ENCODE measurements at places on chromosomes 2 and 18. TPM values are rescaled to one million over a fixed set of nuclear protein-coding genes. Genes with fewer than 3 reads are reported as not detected.

DNA sequence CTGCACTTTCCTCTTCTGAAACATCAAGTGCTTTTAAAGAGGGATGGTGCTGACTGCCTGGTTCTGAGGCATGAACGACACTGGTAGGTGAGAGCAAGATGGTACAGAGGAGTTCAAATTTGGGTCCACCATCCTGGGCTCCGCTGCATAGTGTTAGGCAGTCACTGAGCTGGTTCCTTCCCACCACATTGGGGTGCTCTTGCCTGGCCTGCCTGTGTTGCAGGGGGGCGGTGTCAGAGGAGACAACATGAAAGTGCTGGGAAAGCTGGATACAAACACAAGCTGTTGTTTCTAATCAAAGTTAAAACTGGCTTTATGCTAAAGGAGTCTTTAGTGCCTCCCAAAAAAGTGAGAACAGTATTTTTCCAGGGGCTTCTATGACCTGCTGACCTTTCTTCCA, 258.1 kb downstream of the GBX2 start:
- no peak for DNase-seq

DNA sequence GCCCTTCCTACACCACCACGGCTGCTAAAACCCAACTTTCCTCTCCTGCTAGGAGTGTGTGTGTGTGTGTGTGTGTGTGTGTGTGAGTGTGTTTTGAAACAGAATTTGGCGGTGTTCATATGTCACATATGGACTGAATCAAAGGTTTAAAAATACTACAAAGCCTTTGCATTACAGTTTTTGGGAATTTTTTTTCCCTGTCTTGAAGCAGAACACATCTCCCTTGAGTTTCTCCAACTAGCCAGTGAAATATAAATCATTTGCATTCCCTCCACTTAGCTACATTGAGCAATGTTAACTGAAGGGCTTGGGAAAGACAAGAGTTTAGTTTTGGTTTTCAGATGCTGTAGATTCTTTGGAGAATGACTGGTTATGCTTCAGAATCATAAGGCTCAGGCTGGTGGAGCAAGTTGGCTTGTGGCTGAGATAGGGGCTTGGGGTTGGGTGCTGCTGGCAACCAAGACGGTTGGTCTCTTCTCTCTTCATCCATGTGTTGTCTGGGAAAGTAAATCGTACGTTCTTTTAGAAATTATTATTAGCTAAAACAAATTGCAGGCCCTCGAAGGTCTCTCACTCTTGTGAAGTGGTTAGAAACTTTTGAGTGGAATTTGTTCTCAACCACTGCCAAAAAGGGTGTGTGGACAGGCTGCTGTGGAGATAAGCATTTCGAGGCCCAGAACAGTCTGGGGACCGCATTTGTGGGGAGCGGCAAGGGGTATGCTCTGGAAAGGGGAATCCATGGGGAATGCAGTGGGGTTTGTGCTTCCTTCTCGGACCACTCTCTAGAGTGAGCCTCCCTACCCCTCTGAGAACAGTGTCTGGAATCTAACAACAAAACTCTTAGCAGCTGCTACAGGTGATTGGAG, 1.4 kb downstream of the NRP2 start:
- DNase-seq, result no peak

DNA sequence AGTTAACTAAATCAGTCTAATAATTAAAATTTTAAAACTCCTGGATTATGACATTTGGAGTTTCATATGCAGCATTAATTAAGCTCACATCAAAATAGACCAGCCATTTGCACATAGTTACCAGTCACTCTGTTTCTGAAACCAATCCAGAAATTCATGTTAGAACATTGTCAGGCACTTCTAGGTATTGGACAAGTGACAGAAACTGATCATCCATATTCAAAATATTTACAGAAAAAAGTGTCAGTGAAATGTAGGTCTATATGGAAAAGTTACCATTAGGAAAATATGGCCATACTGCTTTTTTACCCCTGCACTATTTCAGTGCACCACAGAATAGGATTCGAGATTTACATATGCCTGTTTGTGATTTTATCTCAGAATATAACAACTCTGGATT, 33.4 kb downstream of the UPP2 start:
- no peak for DNase-seq

GRCh38 chr2:197800091-197800490, 4.3 kb upstream of the PLCL1 start:
- no peak for DNase-seq

DNA sequence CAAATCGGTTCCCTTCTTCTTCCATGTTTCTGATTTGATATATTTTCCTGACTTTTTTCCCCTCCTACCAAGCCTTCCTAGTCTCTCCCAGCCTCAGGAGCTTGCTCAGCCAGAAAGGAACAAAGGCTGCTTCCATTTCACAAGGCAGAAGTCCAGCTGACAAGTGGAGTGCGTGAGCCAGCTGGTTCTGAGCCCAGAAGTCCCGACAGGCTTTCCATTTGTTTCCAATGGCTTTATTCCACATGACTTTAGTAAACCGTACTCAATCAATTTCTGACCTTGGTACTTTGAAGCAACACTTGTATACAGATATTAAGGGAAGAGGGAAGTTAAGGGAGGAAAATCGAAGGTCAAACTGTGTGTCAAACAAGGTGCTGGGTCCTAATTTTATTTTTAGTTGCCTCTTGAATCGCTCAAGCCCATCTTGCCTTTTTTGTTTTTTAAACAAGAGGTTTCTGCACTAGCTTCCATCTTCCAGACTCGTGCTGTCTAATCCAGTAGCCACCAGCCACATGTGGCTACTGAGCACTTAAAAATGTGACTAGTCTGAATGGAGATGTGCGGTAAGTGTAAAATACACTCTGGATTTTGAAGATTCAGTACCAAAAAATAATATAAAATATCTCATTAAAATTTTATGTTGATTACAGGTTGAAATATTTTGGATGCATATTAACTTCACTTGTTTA, 36.2 kb downstream of the WIPF1 start:
- DNase-seq, result peak; percentile 61

GRCh38 chr2:174776675-174777074, 12.4 kb upstream of the CHRNA1 start:
- DNase-seq, result no peak

GRCh38 chr18:12958478-12958877, 10.7 kb downstream of the SEH1L start:
- no peak for DNase-seq

DNA sequence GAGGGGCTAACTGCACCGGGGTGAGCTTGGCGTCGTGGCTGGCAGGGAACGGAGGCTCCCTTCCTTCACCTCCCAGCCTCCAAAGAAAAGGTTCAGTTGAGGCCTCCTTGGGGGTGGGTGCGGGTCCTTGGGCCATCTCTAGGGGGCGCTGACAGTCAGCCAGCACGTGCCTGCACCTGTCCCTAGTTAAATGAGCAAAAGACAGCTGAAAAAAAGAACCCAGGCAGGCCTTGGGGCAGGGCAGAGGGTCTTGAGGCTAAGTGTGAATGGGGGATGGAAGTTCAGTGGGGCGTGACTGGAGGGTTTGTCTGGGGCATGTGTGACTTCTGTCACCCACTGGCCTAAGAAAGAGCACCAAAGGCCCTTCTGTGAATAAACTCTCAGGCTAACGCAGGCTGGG, 56.4 kb downstream of the ZFP36L2 start:
- DNase-seq, result no peak

DNA sequence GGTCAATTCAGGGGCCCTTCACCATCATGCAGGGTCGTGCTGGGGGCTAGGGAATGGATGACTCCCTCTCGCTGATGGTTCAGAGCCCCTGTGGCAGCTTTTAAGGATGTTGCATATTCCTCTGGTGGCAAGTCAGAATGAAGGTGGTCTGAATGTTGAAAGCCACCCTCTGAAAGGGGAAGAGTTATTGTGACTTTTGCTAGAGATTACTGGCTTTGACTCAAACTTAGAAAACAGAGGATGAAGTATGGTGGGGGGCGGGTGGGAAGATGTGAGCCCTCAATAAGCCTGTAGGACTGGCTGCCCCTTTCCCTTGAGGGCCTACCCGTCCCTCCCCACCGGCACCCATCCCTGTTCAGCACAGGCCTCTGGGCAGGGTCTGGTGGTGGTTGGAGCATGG, 23.2 kb downstream of the MC2R start:
- DNase-seq, result no peak

DNA sequence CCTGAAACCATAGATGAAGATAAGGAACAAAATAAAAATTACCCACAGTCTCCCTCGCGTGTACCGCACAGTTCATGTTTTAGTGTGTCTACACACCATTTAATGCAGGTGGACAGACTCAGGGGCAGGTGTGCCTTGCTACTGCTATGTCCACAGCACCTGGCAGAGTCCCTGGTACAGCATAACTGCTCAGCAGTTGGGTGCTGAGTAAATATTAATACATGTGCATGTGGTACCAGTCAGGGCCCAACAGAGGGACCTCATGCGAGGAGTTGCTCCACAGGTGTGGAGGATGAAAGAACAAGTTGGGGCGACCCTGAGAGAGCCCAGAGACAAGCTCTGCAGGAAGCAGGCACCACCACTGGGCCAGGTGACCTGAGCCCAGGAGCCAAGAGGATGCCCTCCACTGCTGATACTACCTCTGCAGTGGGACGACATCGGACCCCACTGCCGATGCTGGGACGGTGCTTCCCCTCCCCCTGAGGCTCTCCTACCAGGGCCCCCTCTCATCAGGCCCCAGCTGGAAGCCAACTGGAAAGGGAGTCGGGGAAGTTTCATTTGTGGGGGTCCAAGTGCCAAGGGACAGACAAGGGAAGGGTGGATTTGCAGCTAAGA, 100.8 kb downstream of the NEDD4L start:
- DNase-seq, result no peak

DNA sequence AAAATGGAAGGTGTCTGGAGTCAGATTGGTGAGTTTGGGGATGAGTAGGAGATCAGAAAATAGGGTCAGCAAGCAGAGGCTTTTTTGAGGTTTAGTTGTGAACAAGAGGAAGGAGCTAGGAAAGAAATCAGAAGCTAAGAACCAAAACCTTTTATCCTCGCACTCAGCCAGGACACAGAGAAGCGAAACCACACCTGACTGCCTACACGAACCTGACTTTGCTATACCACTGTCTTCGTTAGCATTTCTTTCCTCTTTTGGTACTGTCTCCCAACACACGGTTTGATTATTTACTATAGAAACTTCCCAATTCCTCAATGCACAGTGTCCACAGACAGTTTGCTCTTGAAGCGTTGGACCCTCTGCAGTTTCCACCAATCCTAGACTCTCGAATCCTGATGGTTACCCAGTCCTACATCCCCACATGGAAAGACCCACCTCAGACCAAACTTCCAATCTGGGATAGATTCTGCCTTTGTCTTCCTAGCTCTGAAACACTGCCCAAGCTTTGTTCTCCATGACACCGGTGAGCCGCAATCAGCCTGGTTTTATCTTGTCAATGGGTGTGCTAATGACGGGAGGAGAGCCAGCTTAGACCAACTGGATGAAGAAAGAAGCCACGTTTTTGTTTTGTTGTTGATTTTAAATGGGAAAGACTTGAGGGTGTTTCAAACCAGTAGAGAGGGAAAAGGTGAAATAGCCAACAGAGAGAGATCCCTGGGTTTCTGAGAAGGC, 137.4 kb downstream of the CABLES1 start:
- no peak for DNase-seq

GRCh38 chr2:118584062-118584749, 263.2 kb downstream of the EN1 start:
- no peak for DNase-seq

GRCh38 chr2:62363166-62363565, 142.8 kb downstream of the TMEM17 start:
- DNase-seq, result no peak

DNA sequence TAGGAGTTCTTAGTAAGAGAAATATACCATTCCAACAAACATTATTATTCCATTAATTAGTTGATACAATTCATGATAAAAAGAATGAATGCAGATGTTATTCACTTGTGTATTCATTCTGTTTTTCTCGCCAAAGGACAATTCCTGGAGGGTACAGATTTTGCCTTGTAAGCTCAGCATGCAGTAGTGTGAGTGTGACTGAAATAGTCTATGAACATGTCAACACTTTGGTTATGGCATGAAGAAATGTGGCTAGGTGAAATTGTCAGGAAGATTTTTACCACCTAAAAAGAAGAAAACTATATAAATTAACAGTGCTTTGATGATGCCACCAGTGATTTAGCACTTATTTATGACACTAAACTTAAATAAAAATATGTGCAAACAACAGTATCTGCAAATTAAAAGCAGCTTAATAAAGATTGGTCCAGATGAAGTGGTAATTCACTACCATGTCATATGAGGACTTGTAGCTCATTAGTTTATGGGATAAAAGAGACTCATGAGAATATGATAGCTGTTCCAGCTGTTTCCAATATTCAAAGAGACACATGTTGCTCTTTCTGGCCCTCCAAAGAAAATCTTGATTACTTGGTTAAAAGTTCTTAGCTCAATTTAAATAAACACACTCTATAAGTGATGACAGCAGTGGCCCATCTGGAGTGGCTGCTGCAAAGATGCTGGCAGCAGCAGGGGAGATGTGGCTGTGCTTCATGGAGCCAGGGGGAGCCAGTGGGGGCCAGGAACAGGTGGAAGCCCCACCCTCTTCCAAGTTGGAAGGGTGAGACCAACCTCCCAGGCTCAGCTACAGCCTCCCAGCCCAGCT, 165.0 kb downstream of the CDH19 start:
- DNase-seq, result no peak

GRCh38 chr2:39688181-39688580, 22.5 kb downstream of the TMEM178A start:
- DNase-seq, result no peak

DNA sequence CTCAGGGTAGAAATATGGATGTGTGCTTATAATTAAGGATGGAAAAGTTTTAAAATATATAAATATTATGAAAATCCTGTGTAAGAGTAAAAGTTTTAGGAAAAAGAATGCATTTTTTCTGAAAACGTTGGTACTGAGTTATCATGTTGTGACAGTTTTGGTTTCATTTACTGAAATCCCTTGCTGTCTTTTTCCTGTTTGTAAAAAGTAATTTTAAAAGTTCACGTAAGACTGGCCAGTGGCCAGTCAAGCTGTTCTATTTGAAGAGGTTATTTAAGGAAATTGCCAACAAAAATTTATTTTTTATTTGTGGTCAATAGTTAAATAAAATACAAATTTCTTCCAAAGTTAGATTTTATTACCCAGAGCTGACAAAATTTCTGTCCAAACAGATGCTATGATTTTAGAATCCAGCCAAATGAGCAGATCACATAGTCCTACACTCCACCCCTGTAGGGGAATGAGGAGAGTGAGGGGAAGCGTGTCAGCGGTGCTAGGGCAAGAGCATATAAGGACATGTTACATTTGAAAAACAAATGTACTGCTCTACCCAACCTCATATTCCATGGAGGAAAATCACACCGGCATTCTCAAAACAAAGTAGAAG, 297.8 kb upstream of the TFPI start:
- DNase-seq, result no peak

GRCh38 chr2:75960472-75961009, 249.8 kb upstream of the GCFC2 start:
- DNase-seq, result no peak

The PJVK gene
- 2.8 TPM for polyA plus RNA-seq

The VIT gene
- 47.4 TPM for polyA plus RNA-seq

The ZSWIM2 gene
- not detected for polyA plus RNA-seq

The FAM228A gene
- polyA plus RNA-seq, result 0.70 TPM

The GAREM1 gene
- 3.8 TPM for polyA plus RNA-seq

The ATF2 gene
- polyA plus RNA-seq, result 20.4 TPM

The NRBP1 gene
- 113 TPM for polyA plus RNA-seq

The GBX2 gene
- not detected for polyA plus RNA-seq

The CFAP65 gene
- not detected for polyA plus RNA-seq

The INPP5D gene
- polyA plus RNA-seq, result 8.4 TPM

The SERTAD2 gene
- polyA plus RNA-seq, result 17.6 TPM

The SNRNP200 gene
- 107 TPM for polyA plus RNA-seq
